ENCODE measurements at places on chromosomes 7 and 10. TPM values are rescaled to one million over a fixed set of nuclear protein-coding genes. Genes with fewer than 3 reads are reported as not detected.

The ITGB8 gene
- 0.23 TPM for total RNA-seq

The CACNA2D1 gene
- total RNA-seq, result not detected

The NME8 gene
- not detected for total RNA-seq

The MLXIPL gene
- not detected for total RNA-seq

The SKIDA1 gene
- total RNA-seq, result 0.34 TPM

The TMUB1 gene
- 46.6 TPM for total RNA-seq

The MYL10 gene
- total RNA-seq, result not detected

The FAM25A gene
- total RNA-seq, result not detected

The STEAP4 gene
- 0.42 TPM for total RNA-seq
